Stimulated activated CD8-positive, alpha-beta memory T cell treated with anti-CD3 and anti-CD28 coated beads, Interleukin-4, amount 100 ng/mL, for 1 hour (primary cell): ENCODE measurements at places on chromosomes 5 and 9.

DNA sequence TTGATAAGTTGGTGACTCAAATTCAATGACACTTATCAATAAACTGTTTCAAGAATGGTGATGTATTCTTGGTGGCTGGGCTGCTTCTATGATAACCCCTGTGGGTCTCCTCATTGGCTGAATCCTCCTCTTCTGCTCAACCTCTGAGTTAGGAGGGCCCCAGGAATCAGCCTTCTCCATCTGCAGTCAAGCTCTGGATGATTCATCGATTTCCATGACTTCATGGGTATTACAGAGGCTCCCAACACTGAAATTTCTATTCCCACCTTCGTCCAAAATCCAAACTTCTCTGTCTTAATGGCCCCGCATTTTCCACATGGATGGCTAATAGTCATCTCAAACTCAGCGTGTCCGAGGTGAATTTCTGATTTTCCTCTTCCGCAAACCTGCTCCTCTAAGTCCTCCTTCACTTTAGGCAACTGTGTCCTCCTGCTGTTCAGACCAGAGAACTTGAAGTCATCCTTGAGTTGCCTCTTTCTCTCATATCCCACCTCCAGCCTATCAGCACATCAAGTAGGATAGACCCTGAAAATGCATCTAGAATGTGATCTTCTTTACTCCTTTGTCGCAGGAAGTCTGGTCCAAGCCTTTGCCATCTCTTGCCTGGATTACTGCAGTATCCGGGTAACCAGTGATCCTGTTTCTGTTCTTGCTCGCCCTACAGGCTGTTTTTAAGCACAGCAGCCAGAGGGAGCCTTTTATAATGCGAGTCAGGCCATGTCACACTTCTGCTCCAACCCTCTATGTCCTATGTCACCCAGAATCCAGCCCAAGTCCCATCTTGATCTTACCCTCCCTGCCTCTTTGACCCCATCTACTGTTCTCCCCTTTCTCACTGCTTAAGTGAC, 41.4 kb upstream of the IL7R start:
- DNase-seq: no peak

GRCh38 chr5:154302161-154302560, 111.6 kb downstream of the GALNT10 start:
- DNase-seq: no peak

DNA sequence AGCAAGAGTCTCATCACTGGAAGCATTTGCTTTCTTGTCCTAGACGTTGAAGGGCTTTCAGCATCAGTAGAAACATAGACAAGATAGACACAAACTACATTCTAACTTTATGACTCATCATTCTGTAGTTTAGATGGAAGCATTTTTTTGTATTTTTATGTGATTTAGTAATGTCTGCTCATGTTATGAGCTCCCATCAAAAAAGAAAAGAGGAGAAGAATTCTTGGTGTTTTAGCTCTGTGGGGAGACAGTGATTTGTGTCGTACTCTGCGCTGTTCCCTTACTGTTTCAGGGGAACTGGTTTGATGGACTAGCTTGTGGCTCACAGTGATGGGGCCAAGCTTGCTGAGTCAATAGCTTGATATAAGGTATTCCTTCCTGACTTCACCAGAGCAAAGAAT, 159.2 kb upstream of the WWC1 start:
- no peak for DNase-seq

- DNase-seq: no peak
Measured at GRCh38 chr9:73093740-73094379, 57.8 kb upstream of the ANXA1 start.

GRCh38 chr5:92991581-92992067, 589.4 kb downstream of the NR2F1-AS1 start:
- DNase-seq: no peak

- DNase-seq: no peak
Measured at GRCh38 chr5:5716665-5717064, 294.2 kb downstream of the ICE1 start.

DNA sequence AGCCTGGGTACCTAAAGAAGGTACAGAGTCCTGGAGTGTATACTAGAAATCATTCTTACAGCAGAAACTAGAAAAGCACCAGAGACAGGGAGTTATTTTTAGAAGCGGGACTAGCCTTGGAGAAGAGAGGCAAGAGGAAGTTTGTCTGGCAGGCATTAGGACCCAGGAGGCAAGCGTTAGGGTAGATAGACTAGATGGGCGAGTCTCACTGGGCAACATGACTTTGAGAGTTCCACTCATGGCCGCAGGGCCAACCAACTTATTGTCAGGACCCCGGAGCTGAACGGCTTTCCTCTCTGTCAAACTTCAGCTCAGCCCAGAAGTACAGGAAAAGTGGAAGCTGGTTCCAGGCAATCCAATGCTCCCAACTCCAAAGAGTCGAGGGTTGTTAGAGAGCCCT, 34.1 kb upstream of the NPR3 start:
- DNase-seq: no peak

DNA sequence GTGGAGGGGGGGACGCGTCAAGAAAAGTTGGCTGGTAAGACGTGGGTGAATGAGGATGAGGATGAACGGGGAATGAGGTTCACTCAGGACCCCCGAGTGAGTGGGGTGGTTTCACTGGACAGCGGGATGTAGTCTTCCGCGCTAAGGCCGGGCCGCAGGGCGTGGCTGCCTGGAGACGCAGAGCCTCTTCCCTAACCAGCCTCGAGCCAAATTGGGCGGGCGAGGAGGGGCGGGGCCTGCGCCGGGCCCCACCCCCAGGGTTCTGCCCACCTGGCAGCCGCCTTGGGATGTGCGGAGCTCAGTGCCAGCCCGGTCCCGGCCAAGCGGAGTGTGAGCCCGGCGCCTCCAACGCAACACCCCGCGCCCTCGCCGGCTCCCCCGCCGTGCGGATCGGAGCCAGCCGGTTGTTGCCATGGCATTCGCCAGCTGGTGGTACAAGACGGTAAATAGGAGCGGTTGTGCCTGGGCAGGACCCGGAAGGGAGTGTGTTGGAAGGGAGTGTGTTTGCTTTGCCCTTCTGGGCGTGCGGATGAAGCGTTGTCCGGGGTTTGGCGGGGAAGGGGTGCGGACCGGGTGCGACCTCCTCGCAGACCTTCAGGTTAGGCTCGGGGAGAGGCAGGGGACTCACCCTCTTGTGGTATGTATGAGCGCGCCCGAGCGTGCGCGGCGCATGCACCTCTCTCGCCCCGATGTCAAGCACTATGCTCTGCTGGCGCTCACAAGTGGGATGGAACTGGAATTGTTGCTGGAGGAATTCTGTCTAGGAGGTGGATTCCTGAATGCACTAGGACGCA, 746 bp downstream of the CAST start:
- peak; percentile 46 for DNase-seq

DNA sequence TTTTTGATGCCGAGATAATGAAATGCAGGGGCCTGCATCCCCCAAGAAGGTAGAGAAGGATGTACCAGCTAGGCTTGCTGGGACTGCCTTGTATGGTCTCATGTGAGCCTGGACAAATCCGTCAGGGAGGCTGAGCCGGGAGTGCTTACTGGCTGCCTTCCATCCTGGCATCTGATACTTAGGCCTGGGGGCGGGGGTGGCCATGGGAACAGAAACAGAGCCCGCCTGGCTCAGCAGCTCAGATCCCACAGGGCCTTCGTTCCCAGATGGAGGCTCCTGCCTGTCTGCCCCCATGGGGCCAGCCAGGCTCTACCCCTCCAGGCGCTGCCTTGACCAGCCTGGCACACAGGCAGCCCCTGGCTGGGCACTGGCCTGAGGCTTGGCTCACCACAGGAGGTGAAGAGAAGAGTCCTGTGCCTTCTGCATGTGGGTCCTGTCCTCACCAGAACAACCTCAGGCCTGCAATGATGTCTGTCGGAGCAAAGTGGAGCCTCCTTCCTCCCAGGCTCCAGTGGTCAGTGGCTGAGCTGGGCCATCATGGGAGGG, 10.5 kb upstream of the SPATA31E1 start:
- no peak for DNase-seq

- DNase-seq: no peak
Measured at GRCh38 chr9:123927625-123928532, 2.0 kb downstream of the DENND1A start.
